H7 (cell line): ENCODE measurements at places on chromosomes 1 and 21. TPM values are rescaled to one million over a fixed set of nuclear protein-coding genes. Genes with fewer than 3 reads are reported as not detected.

- DNase-seq = no peak
Measured at GRCh38 chr1:231390071-231390470, 32.0 kb downstream of the EGLN1 start.

DNA sequence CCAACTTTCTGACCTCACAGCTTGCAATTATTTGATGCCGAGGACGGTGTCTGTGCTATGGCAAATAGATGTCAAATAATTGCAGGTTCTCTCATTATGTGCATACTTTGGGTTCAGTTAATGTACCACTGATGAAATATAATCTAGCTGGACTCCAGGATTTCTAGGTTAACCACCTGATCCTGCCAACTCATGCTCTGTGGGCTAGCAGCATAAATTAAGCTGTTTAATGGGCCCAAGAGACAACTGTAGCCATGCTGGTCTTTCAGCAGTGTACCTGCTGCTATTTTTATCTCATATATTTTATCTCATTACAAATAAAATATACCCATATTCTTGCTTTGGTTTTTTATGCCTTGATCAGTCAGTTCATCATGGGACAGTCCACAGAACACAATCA lies 43.3 kb upstream of the HP1BP3 start:
- DNase-seq = no peak

TCHHL1 gene
- total RNA-seq = not detected in 2 replicates

DNA sequence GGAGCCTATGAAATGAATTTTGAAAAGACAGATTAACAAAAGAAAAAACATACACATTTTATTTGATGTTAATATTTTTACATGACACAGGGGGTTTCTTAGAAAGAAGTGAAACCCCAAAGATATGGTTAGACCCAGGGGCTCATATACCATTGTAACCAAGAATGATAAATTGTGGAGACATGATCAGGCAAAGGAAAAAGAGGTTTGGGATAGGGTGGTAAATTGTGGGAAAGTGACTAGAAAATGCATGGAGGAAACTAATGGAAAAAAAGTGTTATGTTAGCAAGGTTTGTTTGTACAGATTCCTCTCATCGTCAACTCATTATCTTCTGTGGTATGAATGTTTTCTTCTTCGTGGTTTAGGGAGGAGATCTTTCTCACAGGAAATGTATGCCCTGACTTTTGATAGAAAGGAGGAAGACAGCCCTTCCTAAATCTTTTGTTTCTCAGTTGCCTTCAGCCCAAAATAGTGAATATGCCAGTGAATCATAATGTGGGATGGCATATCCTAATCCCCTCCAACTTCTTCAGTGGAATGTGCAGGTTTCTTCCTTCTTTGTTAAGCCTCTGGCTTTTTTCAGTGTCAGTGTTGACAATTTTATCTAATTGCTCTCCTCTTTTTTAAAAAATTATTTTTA lies 140.4 kb upstream of the UBE2U start:
- DNase-seq = no peak

- no peak for DNase-seq
Measured at GRCh38 chr1:62613325-62613727, 16.0 kb downstream of the ANGPTL3 start.

- DNase-seq = no peak
Measured at GRCh38 chr1:65009176-65009575, 42.8 kb upstream of the JAK1 start.

- DNase-seq = no peak
Measured at GRCh38 chr1:247077213-247077612, 1.4 kb downstream of the ZNF670 start.

FAM72D gene
- total RNA-seq = 13.6 and 22.8 TPM in 2 replicates

NCAM2 gene
- total RNA-seq = 0.30 and 0.48 TPM in 2 replicates

DNA sequence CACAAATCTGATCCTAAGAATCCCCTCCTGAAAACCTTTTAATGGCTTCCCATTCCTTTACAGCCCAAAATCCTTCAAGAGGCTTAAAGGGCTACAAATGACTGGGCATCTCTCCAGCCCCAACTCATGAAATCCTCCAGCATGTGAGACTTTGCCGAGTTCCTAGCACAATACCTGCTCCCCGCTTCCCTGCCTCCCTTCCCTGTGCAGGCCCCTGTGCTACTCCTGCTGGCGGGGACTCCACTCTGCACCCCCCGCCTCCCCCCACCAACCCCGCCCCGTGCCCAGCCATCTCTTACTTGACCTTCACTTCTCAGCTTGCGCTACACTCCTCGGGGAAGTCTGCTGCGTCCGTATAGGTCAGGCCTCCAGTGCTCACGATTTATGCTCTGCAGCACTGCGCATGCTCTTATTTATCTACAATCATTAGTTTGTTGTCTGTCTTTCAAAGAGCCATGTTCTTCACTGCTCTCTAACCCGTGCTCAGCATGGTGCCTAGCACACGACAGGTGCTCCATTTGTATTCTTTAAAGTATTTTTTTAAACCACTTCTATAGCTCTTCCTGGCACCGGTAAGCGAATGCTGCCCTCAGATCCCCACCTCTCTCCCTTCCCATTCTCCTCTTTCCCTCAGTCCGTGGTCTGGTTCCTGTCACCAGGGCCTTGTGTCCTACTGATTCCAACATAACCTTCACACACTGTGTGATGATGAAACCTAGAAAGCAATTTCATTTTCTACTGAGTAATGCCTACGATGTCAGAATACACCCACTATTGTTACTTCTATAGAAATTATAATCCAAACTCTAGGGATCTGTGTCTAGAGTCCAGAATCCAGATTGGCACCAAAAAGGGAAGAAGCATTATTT lies 37.5 kb upstream of the PLA2G2C start:
- peak; percentile 83 for DNase-seq

DNA sequence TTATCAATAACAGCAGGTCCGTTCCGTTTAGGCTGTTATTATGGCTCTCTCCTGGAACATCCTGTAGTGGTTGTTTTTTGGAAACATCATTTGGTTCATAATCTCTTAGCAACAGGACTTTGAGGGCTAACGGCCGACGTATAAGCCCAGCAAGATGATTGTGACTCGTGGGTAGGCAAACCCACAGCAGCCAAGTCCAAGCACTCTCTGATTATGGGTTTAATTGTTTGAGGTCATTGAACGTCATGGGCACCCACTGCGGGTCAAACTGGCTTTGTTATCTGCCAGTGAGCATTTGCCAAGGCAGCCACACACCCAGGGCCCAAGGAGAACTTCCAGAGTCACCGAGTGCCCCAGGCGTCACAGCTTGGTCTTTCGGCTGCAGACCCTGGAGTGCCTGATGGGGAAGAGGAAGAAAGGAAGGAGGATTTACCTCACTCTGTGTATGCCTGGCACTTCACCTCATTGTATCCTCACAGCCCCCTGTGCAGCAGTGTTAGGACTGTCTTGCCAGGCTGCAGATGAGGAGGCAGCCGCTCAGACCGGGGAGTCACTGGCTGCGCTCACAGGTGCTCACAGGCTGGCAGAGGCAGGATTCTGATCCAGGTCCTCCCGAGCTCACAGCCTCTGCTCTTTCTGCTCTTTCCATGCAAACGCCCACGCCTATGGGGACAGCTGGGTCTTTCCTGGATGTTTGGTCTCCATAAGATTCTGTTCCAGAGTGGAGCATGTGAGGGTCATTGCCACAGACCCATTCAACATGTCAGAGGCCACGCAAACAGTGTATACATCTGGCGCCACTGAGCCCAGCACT lies 30.8 kb upstream of the EPS8L3 start:
- DNase-seq = peak; percentile 35

- DNase-seq = peak; percentile 94
Measured at GRCh38 chr1:109655615-109656519, at the start of gene GSTM4. Gene GSTM4 (plus strand): TSS chr1:109656099. CDS start chr1:109656390, 291 bp downstream.

SPATA45 gene
- 0.38 and 0.63 TPM in 2 replicates for total RNA-seq

RNU1-4 gene
- under 0.01 TPM in 2 replicates for total RNA-seq

- peak; percentile 37 for DNase-seq
Measured at GRCh38 chr1:21673277-21673780, 4.2 kb upstream of the RAP1GAP start.

EPHA10 gene
- 0.15 and 0.21 TPM in 2 replicates for total RNA-seq

GRCh38 chr1:220448217-220448616 lies 79.7 kb upstream of the MARK1 start:
- no peak for DNase-seq

HSD3B1 gene
- not detected in 2 replicates for total RNA-seq

TRIM17 gene
- 4.9 and 5.6 TPM in 2 replicates for total RNA-seq

DNA sequence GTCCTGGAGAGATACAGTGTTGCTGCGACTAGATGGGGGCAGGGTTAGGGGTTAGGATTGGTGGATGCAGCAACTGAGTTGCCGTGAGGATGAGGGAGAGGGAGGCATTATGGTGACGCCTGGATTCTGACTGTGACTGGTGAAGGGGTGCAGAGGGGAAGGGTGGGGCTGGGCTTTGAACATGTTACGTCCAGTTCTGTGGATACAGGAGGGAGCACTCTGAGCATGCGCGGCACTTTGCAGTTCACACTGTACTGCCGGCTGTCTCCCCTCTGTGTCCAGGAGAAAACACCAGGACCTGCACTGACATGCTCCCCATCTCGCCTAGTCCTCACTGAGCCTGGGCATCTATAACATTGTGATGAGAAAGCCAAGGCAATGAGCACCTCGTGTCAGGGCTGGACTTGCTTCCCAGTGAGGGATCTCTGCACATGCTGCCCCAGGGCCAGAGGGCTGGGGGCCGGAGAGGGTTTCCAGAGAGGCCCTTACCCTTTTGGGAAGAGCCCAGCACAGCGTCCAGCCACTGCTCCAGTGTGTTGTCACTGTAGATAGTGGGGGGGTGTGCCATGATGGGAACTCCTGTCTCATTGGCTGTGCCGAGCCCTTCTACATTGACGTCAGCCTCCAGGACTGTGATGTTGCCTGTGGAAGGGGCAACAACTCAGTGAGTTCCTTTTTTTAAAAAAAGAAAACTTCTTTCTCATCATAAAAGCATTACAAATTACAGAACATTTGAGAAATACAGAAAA lies 7.6 kb downstream of the FAM151A start:
- peak; percentile 24 for DNase-seq

BCAN gene
- total RNA-seq = 1.7 and 4.1 TPM in 2 replicates

ITLN1 gene
- not detected in 2 replicates for total RNA-seq

GRCh38 chr1:157969697-157970485 lies 23.6 kb upstream of the KIRREL1 start:
- DNase-seq = peak; percentile 65

PADI4 gene
- total RNA-seq = 0.62 TPM in 1 of 2 replicates, not detected in the other

- DNase-seq = no peak
Measured at GRCh38 chr1:55833529-55834091, 618.4 kb upstream of the USP24 start.

FMO4 gene
- 1.7 and 2.6 TPM in 2 replicates for total RNA-seq

CHI3L1 gene
- total RNA-seq = 0.37 and 0.42 TPM in 2 replicates

GRCh38 chr1:71089536-71090270 lies 8.9 kb upstream of the ZRANB2 start:
- no peak for DNase-seq

- DNase-seq = no peak
Measured at GRCh38 chr1:8415526-8416278, 97.8 kb downstream of the SLC45A1 start.

- DNase-seq = no peak
Measured at GRCh38 chr1:205963352-205964155, 20.3 kb upstream of the SLC26A9 start.

- DNase-seq = no peak
Measured at GRCh38 chr1:177977141-177977540, 7.3 kb upstream of the SEC16B start.

DNA sequence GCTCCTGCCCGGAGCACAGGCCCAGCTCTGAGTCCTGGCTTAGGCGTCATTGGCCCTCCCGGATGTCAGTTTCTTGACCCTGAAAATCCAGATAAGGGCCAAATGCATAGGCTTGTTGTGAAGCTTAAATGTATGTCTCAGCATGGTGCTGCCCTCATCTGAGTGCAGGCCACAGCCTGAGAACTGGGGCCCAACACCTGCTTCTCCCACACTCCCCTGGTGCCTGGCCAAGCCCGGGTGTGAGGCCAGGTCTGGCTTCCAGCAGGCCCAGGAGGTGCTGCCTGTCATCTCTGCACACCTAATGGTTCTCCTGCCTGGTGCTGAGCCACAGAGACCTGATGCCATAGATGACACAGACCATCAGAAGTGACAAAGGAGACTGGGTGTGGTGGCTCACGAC lies 14.0 kb downstream of the MX2 start:
- no peak for DNase-seq

GRCh38 chr1:247829656-247830055 lies 5.7 kb upstream of the OR14A16 start:
- no peak for DNase-seq

DNA sequence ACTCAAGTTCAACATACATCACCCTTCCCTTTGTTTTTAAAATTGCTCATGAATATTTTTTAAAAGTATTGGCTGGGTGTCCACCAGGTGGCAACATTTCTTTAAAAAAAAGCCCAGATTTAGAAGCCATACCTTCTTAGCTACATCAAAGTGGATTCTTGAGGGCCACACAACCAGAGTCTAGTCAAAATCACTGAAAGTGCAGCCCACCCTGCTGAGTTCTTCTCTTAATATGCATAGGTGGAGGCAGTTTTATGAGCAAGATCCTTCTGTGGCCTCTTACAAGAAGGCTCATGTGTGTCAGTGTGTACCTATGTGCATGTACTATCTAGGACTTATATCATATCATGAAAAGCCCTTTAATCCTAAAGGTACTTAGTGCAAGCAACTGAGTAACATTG lies 16.9 kb upstream of the GNG12 start:
- no peak for DNase-seq

SPRR4 gene
- total RNA-seq = not detected in 2 replicates

- no peak for DNase-seq
Measured at GRCh38 chr1:53458634-53459033, 565 bp upstream of the DMRTB1 start.

PTP4A2 gene
- total RNA-seq = 307 and 444 TPM in 2 replicates

ZYG11A gene
- total RNA-seq = 6.8 and 14.0 TPM in 2 replicates

DNA sequence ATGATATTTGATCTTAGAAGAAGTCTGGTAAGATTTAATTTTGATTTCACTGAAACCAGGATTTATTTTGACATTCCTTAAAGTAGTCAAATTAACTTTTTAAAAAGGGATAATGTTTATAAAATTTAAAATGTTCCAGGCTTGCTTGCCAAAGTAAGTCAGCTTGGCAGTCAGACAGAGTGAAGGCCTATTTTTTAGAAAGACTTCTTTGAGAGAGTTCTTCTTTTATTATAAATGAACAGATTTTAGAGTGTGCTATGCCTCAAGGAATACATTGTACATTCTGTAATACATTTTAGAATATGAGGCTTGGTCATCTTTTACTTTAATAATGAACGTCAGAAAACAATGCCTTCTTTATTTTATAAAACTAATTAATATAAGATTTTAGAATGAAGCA lies 138.7 kb downstream of the DISP1 start:
- DNase-seq = no peak

DNA sequence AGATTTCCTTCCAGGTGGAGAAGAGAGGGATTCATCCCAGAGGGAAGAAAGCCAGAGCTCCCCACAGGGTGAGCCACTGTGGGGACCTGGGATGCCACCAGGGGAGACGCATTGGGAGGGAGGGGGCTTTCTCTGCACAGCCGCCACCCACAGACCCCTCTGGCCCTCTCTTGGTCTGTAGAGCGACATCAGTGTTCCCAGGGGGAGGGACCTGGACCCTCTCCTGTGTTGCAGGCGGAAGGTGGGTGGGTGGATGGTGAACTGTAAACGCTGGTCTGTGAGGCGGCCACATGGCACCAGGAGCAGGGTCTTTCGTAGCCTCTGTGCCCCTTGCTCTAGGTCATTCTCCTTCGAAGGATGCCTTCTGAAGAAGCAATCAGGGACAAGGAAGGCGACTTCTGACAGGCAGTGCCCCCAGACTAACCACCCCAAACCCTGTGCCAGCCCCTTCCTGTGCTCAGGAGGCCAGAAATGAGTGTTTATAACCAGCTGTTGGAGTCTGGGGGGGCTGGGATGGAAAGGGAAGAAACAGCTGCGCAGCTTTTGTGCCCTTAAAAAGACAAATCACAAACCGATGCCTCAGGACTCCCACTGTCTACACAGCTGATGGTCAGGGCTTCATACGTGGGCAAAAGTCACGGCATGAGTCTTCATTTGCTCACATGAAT lies 121.4 kb upstream of the ZBTB40 start:
- no peak for DNase-seq

- DNase-seq = no peak
Measured at GRCh38 chr1:184533049-184533448, 146.2 kb downstream of the C1orf21 start.
